ENCODE measurements at places on chromosomes 3 and 15. TPM values are rescaled to one million over a fixed set of nuclear protein-coding genes. Genes with fewer than 3 reads are reported as not detected.

Gene DISP2
- 0.39 TPM for total RNA-seq

Gene NR2E3
- not detected for total RNA-seq

Gene RASGRP1
- total RNA-seq = 113 TPM

Gene EPM2AIP1
- 17.7 TPM for total RNA-seq

Gene KBTBD12
- not detected for total RNA-seq

Gene CHRNB4
- not detected for total RNA-seq

DNA sequence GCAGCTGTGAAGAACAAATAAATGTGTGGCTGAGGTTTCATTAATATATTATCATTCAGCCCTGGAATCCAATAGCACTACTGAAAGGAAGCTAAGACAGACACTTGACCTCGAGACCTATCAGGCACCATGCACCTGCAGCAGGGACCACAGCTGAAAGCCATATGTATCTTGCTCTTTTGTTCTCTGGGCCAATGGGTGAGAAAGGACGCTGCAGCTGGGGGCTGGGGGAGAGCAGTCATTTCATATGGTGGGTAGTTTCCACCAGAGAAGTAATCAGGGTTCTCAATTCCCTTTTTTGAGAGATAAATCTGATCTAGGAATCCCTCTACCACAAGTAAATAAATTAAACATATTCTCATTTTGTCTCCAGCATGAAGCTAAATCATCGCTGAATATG lies 225.6 kb upstream of the STRIT1 start:
- DNase-seq = no peak

- peak; percentile 44 for DNase-seq
Observed at GRCh38 chr3:32973982-32974381, 22.5 kb downstream of the CCR4 start.

DNA sequence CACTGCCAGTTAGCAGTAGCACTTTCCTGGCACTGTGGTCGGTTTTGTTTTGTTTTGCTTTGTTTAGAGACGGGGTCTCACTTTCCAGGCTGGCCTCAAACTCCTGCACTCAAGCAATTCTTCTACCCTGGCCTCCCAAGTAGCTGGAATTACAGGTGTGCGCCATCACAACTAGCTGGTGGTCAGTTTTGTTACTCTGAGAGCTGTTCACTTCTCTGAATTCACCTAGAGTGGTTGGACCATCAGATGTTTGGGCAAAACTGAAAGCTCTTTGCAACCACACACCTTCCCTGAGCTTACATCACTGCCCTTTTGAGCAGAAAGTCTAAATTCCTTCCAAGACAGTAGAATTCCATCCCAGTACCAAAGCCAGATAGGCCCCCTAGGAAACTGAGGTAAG lies 22.6 kb downstream of the CLDN18 start:
- no peak for DNase-seq

DNA sequence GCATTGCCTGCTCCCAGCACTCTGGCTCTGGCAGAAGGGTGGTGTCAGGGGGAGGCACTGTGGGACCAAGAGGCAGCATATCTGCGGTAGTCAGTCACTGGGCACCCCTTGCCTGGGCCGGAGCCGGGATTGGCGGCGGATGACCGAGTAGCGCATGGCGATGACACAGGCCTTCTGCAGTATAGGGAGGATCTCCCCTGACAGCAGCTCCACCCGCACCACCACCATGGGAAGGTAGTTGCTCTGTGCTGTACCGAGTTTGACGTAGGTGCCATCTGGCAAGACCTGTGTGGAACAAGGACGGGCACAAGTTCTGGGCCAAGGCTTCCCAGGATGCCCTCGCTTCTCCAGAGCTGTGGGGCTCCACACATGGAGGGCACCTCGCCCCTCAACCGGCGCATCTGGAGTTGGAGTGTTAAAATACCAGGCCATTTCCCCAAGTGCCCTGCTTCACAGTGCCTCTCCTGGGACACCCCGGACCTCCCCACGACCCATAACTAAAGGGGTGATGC lies 6.6 kb downstream of the ACOX2 start:
- DNase-seq = no peak

GRCh38 chr3:49882166-49882565 lies 12.5 kb upstream of the CAMKV start:
- no peak for DNase-seq

DNA sequence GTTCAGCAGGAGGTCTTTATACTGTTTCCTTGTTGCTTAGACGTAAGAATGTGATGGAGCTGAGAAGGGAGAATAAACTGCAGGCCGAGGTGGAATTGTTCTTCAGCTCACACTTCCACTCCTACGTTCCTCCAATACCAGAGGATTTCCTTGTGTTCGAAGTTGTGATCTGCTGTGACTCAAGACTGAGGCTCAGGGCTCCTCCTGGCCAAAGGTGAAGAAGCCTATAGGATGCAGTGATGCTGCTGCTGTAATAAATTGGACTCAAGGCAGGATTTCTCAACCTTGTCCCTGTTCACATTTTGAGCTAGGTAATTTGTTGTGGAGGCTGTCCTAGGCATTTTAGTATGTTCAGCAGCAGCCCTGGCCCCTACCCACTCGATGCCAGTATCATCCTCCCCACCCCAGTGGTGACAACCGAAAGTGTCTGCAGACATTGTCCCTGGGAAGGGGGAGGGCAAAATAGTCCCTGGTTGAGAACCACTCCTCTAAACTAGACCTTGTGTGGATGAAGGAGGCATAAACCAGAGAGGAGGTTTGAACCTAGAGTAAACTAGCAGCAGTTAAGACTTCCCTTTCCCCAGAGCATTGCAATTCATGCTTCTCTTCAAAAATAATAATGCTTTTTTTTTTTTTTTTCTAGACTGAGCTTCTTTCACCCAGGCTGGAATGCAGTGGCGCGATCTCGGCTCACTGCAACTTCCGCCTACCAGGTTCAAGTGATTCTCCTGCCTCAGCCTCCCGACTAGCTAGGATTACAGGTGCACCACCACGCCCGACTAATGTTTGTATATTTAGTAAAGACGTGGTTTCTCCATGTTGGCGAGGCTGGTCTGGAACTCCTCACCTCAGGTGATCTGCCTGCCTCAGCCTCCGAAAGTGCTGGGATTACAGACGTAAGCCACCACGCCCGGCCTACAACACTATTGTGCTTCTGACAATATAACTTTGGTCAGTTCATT lies 11.1 kb downstream of the RAP2B start:
- no peak for DNase-seq

DNA sequence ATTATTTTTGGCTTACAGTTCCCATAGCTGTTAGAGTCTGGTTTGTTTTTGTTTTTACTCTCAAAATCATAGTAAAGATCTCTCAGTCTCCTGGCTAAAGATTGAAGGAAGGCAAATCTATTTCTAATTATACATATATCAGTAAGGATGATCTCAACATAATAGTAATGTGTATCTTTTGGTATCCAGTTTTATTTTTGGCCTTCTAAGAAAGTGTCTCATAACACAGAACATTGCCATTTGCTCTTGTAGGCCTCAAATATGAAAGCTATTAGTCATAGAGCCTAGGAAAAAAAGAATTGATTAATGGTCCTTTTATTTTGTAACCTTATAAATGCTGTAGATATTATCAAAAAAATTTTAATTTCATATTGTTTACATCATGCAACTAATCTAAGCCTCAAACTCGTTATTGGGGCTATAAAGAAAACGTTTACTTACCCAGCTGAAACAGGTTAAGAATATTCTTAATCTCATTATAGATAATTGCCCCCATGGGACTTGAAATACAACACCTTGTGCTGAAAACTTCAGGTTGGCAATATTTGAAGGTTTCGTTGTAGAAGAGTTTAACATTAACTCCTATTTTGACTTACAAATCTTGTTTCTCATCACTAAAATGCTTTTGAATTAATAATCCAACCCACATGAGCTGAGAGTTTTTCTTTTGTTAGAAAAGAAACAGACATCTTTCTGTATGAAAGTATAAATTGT lies 16.7 kb downstream of the FBXO45 start:
- no peak for DNase-seq

DNA sequence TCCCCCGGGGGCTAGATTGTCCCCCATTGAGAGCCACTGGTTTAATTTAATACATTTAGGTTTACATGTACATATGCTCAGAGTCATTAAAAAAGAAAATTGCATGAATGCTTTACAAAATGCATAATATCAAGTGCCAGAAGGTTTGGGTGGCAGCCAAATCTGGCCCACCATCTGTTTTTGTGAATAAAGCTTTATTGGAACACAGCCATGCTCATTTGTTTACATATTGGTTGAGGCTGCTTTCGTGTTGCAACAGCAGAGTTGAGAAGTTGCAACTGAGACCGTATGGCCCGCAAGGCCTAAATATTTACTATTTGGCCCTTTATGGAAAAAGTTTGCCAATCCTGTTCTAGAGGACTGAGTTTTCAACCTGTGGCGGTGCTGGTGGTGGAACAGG lies 32.1 kb upstream of the RGMA start:
- no peak for DNase-seq

GRCh38 chr15:78726870-78727551 lies 84.3 kb downstream of the ADAMTS7 start:
- no peak for DNase-seq

- peak; percentile 8 for DNase-seq
Observed at GRCh38 chr15:53586799-53587198, 172.7 kb downstream of the WDR72 start.

- no peak for DNase-seq
Observed at GRCh38 chr3:108472001-108472591, 38.3 kb downstream of the MYH15 start.

- no peak for DNase-seq
Observed at GRCh38 chr3:11641316-11641682, 2.4 kb downstream of the VGLL4 start.

DNA sequence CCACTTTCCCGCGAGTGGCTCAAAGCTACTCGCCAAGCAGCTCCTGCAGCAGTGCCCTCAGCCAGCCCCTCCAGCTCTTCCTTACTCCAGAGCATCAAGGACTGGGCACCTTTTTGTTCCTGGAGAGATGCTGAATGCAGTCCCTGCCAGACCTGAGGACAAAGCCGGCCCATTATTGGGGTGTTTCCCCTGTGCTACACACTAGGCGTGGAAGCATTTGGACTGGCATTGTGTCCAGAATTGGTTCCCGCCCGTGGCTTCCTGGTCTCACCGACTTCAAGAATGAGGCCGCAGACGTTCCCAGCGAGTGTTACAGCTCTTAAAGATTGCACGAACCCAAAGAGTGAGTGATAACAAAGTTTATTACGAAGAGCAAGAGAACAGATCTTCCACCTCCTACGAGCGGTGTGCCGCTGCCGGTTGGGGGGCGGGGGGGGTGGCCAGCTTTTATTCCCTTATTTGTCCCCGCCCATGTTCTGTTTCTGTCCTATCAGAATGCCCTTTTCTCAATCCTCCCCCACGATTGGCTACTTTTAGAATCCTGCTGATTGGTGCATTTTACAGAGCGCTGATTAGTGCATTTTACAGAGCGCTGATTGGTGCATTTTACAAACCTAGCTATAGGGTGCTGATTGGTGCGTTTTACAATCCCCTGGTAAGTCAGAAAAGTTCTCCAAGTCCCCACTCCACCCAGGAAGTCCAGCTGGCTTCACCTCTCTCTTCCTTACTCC lies 62.4 kb downstream of the NSMCE3 start:
- no peak for DNase-seq

DNA sequence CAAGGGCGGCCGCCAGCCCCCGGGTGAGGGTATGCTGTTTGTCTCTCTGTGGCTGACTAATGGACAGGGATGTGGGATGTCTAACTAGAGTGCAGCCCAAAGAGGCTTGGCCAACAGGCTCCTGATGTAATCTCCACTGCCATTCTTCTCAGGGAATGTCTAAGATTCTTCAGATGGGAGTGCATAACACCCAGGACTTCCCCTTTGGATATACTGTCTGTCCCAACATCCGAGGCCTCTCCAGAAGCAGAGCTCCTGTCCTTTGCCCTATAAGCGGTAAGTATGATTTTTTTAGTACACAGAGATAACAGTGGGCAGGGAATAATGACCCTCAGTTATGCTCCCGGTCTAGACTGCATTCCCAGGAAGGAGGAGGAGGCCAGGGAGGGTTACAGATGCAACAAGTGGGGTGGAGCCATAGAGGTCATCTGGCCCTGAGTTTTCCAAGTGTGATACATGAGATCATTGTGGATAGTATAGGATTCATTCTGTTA lies 62.5 kb upstream of the SLCO2A1 start:
- DNase-seq = no peak

Measured in activated T-helper 2 cell treated with anti-CD3 and anti-CD28 coated beads, Interferon-gamma antibody, Interleukin-2, Interleukin-4, amounts not matched to agents 10 μg/mL and 5 μg/mL and 100 μg/mL, durations not matched to agents 14 hours and 24 hours and 36 hours (primary cell).